ENCODE measurements at places on chromosomes 13 and 19. TPM values are rescaled to one million over a fixed set of nuclear protein-coding genes. Genes with fewer than 3 reads are reported as not detected.

Gene ANGPTL8
- 1.4 TPM for total RNA-seq

DNA sequence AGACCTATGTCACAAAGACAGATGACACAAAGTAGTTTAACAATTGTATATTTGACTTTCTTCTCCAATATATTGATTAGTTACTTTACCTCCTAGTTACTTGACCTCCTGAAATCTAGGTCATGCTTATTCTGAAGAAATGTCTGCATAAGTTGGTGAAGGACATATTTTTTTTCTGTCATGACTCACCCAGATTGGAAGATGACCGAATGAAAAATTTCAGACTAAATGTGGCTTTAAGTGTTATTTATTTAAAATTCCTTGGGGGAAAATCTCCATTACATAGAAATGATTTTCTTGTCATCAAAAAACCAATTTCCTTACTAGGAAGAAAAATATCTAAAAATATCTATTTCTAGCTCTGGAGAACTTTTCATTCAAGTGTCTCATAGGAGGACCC, 217.1 kb downstream of the POSTN start:
- H3K4me1 ChIP-seq: no peaks in the 10 kb centered on the region
- DNase-seq: no peak
- H3K27ac ChIP-seq: no peak overlapping the region

- H3K4me3 ChIP-seq: peak overlapping the region; percentile 71
- H3K36me3 ChIP-seq: no peaks in the 10 kb centered on the region
- peak overlapping the region; percentile 80 for H3K27ac ChIP-seq
- H3K4me1 ChIP-seq: no peaks in the 10 kb centered on the region
Measured at GRCh38 chr13:75635101-75635827, 866 bp upstream of the LMO7 start.

Gene CXCL17
- total RNA-seq: 42.1 TPM

GRCh38 chr19:7333198-7334118, 15.3 kb upstream of the ARHGEF18 start:
- DNase-seq: no peak
- H3K27me3 ChIP-seq: no peaks in the 10 kb centered on the region
- H3K36me3 ChIP-seq: no peaks in the 10 kb centered on the region
- no peak overlapping the region for H3K4me3 ChIP-seq

DNA sequence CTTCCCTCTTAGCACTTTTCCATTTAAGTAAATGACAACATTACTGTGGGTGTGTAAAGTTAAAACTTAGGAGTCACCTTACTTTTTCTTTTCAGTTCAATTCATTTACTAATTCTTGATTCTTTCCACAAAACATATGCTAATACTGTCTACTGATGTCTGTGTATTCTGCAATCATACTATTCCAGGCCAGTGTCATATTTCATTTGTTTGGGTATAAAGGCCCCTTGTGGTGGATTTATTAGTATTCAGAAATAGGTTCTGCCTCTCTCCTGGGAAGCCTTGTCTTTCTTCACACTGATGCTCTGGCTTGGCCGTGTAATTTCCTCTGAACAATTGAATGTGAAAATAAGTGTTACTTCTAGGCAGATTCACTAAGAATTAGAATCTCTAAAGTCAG, 621.9 kb upstream of the SPRY2 start:
- no peaks in the 10 kb centered on the region for H3K36me3 ChIP-seq
- no peaks in the 10 kb centered on the region for H3K27me3 ChIP-seq
- no peaks in the 10 kb centered on the region for H3K4me1 ChIP-seq
- H3K4me3 ChIP-seq: no peak overlapping the region
- no peak overlapping the region for H3K27ac ChIP-seq
- no peak for DNase-seq
